ENCODE measurements at places on chromosomes 3 and 15.

- no peak for DNase-seq
Observed at GRCh38 chr3:149781211-149781610, 11.1 kb downstream of the ANKUB1 start.

DNA sequence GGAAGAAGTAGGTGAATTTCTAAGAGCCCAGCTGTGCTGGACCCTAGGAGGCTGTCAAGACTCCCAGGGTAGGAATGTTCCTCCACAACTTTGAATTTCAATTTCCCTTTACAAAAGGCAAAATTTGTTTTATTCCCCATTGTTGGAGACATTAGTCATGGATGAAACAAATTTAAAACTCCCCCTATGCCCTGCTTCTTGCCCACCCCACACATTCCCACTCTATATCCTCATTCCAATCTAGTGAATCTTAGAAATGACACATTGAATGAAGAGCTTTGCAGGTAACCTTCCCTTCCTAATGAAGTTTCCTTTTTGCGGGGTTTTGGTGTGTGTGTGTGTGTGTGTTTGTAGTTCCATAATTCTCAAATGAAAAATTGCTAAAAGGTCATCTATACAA is 72.6 kb downstream of the CCNL1 start:
- no peak for DNase-seq

DNA sequence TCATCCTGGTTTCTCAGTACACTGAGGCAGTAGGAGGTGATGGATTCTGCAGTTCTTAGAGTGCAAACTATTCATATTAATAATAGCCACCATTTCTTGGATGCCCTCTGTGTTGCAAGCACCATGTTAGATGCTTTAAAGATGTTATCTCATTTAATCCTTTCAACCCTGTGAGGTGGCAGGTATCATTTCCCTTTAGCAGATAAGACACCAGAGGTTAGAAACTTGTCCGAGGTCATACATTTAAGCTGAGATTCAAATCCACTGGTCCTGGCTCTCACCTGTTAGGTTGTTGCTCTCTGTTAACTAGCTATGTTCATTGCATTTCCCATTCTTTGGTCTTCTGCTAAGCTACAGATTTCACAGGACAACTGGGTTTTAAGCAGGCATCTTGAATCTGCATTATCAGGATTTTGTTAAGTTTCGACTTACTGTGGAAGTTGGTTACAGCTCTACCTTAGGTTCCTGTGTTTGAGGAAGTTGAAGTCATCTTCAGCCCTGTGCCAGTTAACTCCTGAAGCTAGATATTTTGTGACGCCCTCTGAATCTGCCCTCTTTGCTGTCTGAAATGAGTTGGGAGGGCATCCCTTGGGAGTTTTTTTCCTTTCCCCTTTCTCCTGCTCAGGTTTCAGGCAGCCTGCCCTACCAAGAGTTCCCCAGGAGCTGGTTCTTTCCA is 6.4 kb downstream of the PDE8A start:
- no peak for DNase-seq

DNA sequence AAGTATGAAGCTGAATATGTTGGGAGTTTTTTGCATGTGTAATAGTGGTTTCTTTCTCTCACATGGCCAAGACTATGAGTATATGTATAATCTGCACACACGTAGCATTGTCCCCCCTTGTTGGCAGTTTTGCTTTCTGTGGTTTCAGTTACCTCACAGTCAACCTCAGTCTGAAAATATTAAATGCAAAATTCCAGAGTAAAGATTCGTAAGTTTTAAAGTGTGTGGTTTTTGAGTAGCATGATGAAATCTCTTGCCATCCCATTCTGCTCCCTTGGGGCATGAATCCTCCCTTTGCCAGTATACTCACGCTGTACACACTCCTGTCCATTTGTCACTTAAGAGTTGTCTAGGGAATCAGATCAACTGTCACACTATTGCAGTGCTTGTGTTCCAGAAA is 742.0 kb upstream of the CCDC54 start:
- DNase-seq = no peak

- DNase-seq = no peak
Observed at GRCh38 chr3:49172551-49173041, 1.2 kb downstream of the KLHDC8B start.

DNA sequence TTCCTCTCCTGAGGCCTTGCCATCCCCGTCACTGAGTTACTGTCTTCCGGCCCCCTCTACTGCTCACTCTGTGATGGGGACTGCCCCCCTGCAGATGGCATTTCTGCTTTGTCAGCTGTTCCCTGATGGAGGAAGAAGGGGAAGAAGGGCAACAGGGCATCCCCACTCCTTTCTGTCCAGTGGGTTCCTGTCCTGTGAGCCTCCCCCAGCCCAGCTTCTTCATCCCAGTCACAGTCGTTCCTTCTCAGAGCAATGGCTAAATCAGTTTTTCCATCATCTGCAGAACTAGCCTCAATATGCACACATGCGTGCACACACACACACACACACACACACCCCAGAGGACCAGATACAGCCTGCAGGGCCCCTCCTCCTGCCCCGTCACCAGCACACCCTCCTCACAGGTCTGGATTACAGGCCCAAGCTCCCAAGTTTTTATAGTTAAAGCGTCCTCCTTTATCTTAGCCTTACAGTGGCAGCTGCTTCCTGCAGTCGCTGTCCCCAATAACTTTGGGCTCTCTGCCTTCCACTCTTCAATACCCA is 21.4 kb downstream of the ALDH1L1 start:
- DNase-seq = no peak

DNA sequence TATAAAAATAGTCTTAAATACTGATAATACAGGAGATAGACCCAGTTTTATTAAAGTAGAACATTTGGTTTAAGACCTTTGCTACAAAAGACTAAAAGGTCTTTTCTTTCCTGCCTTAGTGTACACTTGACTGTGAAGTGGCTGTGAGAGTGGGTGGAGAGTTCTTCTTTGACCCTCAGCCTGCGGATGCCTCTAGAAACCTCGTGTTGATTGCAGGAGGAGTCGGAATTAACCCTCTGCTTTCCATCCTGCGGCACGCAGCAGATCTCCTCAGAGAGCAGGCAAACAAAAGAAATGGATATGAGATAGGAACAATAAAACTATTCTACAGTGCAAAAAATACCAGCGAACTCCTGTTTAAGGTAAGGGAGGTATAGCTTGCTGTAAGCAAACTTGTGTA is 36.5 kb downstream of the OXNAD1 start:
- DNase-seq = peak; percentile 84

- DNase-seq = no peak
Observed at GRCh38 chr3:3664935-3665334, 134.3 kb upstream of the LRRN1 start.

DNA sequence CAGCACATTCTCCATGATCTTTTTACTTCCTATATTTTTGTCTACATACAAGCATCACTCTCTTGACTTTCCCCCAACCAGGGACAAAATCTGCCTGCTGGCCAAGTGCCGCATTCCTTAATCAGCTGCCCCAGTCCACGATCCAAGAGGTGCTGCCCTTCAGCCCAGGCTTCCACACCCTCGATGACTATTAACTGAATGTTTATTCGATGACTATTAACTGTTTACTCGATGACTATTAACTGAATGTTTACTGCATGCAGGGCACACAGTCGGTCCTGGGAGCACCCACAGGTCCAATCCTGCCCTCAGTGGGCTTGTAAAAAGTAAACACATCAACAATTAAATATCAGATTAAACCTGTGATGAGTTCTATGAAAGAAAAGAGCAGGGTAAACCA is 256.9 kb downstream of the ARRDC4 start:
- DNase-seq = peak; percentile 85

DNA sequence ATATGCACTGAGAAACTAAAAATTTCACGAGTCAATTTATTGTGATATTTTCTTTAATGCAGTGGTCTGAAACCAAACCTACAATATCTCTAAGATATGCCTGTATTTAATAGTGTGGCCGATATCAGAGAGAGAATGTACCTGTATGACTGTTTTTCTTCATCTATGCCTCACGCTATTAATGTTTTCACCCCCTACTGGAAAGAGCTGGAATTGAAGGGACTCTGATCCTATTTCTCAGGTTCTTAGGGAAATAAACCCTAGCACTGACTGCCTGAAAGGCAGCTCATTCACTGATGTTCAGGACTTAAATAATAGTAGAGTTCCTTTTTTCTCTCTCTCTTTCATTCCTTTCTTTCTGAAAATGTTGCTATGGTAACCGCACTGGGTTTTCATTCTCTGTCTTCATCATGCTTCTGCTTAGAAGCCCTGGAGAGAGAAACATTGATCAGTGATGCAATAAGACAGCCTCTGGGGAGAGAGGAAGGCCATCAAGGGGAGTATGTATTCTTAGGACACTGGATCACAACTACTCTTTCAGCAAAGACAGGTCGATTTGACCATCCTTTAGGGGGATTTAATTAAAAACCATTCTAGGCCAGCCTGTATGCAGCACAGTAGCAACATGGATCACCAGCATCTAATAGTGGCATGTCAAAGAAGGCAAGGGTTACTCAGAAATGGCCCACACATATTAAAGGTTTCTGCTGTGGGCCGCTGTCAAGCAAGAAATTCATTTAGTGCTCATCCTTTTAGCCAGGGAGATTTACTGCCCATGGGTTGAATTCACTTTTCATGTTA is 1135.7 kb downstream of the IGSF11 start:
- no peak for DNase-seq

DNA sequence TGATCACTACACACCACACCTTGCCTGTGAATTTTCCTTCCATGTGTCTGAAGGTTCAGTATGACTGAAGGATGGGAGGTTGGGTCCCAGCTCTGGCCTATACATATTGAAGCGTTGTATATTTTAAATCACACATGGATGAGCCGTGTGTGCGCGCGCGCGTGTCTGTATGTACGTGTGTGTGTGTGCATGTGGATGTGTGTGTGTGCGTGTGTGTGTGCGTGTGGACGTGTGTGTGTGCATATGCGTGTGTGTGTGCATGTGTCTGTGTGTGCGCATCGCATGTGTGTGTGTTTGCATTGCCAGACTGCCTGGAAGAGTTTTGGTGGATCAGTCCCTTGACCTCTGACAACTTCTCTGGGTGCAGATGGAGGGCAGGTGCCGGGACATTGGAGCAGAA is 45.7 kb downstream of the RPLP1 start:
- no peak for DNase-seq

- DNase-seq = no peak
Observed at GRCh38 chr3:68256635-68257223, 602.3 kb upstream of the SUCLG2 start.

DNA sequence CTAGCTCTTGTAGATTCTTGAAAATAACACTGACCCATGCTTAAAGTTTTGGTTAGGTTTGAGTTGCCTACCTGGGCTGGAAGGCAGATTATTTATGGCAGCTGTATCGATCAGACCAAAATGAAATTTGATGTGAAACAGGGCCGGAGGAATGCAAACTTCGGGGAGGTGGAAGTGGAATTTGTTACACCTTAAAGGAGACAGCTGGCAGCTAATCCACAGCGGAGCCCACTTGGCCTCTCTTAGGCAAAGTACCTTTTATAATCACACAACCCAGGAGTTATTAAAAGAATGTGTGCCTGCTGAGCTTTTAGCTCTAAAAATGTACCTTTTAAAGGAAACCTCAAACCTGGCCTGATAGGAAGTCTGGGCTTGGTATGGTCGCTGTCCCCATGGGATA is 250.9 kb upstream of the TPM1 start:
- DNase-seq = no peak

DNA sequence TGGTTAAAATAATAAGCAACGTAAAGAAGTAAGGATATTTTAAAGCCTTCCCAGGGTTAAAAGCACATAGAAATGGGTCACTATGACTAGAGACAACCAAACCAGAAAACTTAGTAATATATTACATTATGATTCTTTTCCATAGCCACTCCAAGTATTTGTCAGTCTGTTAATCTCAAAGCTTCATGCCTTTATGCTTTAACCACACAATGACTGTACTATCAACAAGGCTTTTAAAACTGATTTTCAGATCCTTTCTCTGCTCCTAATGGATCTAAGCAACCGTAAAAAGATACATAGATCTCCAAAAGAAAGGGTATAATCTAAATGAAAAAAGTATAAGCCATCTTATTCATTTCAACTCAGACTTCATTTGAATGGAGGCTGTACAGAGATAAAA is 14.4 kb downstream of the SECISBP2L start:
- DNase-seq = no peak

DNA sequence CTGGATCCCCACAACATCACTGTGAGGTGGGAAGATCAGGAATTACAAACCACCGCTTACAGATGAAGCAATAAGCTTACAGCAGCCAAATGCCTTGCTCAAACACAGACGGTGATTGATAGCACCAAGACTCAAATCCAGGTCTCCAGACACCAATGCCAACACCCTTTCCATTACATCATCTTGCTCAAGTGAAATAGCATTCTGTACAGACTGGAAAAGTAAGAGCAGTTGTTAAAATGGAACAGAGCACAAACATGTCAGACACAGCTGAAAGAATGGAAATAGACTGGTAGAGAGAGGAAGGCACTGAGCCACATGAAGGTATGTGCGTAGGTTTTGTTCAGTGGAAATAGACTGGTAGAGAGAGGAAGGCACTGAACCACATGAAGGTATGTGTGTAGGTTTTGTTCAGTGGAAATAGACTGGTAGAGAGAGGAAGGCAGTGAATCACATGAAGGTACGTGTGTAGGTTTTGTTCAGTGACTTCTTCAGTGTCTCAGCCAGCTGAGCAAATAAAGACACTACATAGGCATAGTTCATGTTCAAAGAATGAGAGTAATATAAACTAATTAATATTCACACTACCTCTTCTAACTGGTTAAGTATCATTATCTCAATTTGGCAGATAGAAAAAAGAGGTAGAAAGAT is 15.6 kb downstream of the CLDN1 start:
- DNase-seq = no peak

- DNase-seq = no peak
Observed at GRCh38 chr3:114848082-114848481, 299.0 kb downstream of the ZBTB20 start.

GRCh38 chr15:79401301-79401700 is 30.8 kb upstream of the MINAR1 start:
- DNase-seq = no peak

- no peak for DNase-seq
Observed at GRCh38 chr3:13483988-13484695, 4.0 kb downstream of the HDAC11 start.

DNA sequence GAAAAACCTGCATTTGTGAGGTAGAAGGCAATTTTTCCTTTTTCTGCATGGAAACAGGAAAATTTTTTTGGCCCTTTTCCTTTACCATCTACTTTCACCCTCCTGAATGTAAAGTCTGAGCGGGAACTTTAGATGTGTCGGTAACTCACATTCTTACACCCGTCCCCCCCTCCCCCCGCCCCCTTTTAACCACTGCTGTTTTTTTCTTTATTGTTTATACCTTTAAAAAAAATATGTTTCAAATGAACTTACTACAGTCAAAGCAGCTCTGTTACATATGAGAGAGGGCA is 487 bp upstream of the HES1 start:
- no peak for DNase-seq

GRCh38 chr3:9416139-9416780 is 18.8 kb downstream of the SETD5 start:
- no peak for DNase-seq

DNA sequence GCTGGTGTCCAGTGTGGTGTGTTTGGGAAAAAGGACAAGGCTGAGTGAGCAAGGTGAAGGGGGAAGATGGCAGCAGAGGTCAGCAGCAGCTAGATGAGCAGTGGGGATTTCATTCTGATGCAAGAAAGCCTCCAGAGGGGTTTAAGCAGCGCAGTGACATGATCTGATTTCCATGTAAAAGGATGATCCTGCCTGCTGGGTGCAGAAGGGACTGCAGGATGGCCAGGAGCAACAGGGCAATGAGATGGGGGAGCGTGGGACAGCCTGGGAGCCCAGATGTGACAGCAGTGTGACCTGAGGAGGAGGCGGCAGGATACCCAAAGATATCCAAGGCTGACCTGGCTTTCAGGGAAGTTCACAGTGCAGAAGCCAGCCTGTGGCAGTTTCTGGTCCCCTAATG is 6.1 kb downstream of the WNT7A start:
- no peak for DNase-seq

- DNase-seq = no peak
Observed at GRCh38 chr3:177427540-177427939, 230.3 kb upstream of the TBL1XR1 start.
